ENCODE measurements at places on chromosomes 1 and 21.

GRCh38 chr1:209102531-209102930, 481.0 kb upstream of the CAMK1G start:
- DNase-seq = no peak

- DNase-seq = no peak
Measured at GRCh38 chr1:178580876-178581275, 68.0 kb downstream of the TEX35 start.

DNA sequence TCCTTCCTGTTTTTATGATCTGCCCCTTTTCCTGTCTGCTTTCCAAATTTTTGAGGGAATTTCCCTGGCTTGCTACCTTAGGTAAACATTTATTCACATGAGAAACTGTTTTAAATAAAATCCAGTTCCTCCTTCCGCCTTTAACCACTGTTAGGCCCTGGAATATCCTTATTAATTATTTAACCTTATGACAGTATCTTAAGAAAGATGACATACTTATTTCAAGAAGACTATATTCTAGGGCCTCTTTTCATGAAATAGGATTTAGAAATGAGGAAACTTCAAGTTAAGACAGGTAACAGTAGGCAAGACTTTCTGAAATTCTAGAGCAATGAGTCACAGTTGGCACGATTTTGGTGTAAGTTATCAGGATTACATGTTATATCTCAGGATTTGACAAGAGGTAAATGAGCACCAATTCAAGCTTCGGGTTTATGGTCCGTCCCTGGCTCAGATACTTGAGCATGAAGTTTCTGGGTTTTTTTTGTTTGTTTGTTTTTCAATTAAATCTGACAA, 2.0 kb upstream of the TNFSF18 start:
- DNase-seq = no peak

DNA sequence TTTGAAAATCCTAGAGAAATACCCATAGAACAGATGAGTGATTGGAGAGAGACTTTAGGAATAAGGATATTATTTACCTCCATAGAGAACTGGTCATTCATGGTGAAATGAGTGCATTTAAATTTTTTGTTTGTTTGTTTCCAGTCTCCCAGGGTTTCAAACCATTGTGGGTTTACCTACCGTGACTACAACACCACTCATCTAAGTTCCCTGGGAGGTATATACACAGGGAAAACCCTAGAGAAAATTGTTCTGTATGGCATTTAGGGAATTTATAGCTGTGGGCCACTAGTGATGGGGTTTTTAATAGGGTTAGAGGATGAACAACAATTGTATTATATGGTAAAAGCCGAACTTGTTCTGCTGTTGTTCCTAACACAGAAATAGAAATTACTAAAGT, 109.2 kb downstream of the USP25 start:
- no peak for DNase-seq

GRCh38 chr1:56908619-56909221, 54.1 kb downstream of the C8A start:
- DNase-seq = no peak

GRCh38 chr21:23014021-23014420, 2015.8 kb downstream of the NCAM2 start:
- DNase-seq = no peak

DNA sequence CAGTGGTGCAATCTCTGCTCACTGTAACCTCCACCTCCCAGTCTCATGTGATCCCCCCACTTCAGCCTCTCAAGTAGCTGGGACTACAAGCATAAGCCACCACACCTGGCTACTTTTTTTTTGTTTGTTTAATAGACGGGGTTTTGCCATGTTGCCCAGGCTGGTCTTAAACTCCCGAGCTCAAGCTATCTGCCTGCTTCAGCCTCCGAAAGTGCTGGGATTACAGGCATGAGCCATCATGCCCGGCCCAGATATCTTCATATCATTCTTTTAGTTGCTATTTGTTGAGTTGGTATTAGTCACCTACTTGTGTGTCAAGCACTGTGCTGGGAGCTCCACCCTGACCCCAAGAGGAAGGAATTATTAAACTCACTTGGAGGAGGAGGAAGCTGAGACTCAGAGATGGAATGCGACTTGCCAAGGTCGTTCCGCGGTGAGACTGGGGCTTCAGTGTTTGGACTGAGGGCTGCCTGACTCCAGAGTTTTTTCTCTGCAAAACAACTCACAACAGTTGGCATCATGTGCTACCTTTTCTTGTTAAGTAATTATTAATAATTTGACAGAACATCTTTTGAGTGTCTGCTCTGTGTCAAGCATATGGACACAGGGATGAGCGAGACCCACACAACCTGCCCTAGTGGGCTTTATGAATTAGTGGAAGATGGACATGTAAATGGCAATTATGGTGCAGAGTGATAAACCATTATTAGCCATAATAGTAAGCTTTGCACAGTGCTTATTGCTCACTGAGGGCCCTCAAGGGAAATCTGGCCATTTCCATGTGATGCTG, 132.0 kb downstream of the FOXD2 start:
- no peak for DNase-seq

DNA sequence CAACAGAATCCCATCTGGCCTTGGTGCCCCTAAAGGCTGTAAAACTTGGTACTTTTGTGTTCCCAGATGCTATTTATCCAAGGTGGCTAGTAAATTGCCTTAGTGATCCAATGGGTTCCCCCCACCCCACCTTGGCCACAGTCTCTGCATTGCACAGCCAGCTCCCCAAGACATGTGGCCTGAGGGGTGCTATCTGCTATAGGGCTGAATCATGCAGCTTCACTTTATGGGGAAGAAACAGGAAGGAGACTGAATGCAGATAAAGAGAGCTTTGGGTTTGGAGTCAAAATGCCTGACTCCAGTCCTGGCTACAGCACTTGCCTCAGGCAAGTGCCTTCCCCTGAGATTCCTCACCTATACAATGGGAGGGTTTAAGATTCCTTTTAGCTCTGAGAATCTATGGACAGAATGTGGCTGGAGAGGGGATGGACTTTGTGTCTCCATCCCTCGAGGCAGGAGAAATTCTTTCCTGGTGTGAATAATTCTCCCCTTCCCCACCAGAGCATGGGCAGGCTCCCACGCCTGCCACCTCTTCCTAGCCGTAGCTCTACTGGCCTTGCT, 6.5 kb downstream of the RHEX start:
- DNase-seq = no peak

DNA sequence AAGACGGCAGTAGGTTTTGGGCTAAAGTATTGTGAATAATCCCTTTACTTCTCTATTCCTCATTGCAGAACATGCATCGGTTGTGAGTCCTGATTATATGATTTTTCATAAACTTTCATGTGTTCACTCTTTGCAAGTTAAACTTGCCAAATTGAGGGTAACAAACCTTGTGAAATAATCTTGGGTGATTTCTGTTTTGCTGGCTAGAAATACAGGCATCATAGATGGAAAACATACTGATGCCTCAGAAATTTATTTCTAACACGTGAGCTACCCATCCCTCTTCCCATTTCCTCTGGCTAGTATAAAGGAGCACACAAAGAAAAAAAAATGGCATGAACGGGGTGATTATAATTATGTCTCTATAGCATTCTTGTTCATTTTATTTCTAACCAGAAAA, 39.6 kb downstream of the RGS5 start:
- DNase-seq = no peak

GRCh38 chr1:15696956-15697521, 12.9 kb downstream of the PLEKHM2 start:
- DNase-seq = peak; percentile 80
